Glutamatergic neuron (in vitro differentiated cells): ENCODE measurements at places on chromosomes 12 and 14. TPM values are rescaled to one million over a fixed set of nuclear protein-coding genes. Genes with fewer than 3 reads are reported as not detected.

- no peak for DNase-seq
- no peaks in the 10 kb centered on the region for H3K27me3 ChIP-seq
- no peaks in the 10 kb centered on the region for H3K36me3 ChIP-seq
These were observed 1.6 kb downstream of the SLC16A7 start for GRCh38 chr12:59597385-59597781.

GRCh38 chr12:56723889-56724700, 1.0 kb downstream of the NACA start:
- DNase-seq, result no peak
- H3K27ac ChIP-seq, result peak overlapping the region; percentile 98
- H3K27me3 ChIP-seq, result peaks cover 2% of the 10 kb centered on the region
- H3K36me3 ChIP-seq, result peaks cover 11% of the 10 kb centered on the region
- peaks cover 36% of the 10 kb centered on the region for H3K4me1 ChIP-seq

DNA sequence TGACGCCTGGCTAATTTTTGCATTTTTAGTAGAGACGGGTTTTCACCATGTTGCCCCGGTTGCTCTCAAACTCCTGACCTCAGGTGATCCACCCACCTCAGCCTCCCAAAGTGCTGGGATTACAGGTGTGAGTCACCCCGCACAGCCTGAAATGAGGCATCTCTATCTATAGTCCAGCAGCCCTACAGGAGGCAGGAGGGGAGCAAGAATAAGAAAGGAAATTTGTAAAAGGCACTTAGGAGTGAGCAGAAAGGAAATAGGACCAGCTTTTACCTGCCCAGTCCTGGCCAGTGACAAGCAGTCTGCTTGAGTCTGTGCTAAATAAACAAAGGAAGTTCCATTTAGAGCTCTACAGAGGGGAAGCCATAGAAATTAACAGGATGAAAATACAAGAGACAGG, 15.0 kb upstream of the PSMA6 start:
- H3K4me3 ChIP-seq, result no peak overlapping the region
- no peak for DNase-seq
- H3K27ac ChIP-seq, result no peak overlapping the region
- H3K36me3 ChIP-seq, result no peaks in the 10 kb centered on the region
- no peaks in the 10 kb centered on the region for H3K4me1 ChIP-seq

- no peak overlapping the region for H3K4me3 ChIP-seq
- no peak overlapping the region for H3K27ac ChIP-seq
- H3K36me3 ChIP-seq, result peaks cover 9% of the 10 kb centered on the region
- H3K4me1 ChIP-seq, result no peaks in the 10 kb centered on the region
- no peak for DNase-seq
These were observed 104.8 kb downstream of the RPAP3 start for GRCh38 chr12:47601071-47601470.

The AMHR2 gene
- total RNA-seq, result not detected

The RAD51AP1 gene
- 5.5 TPM for total RNA-seq
